ENCODE measurements at places on chromosomes 4 and X. TPM values are rescaled to one million over a fixed set of nuclear protein-coding genes. Genes with fewer than 3 reads are reported as not detected.

The CACNA1F gene
- 0.13 TPM for total RNA-seq

The HS3ST1 gene
- total RNA-seq: 0.03 TPM

The SERPINA7 gene
- total RNA-seq: not detected

The TMSB15A gene
- not detected for total RNA-seq

The SPARCL1 gene
- 0.30 TPM for total RNA-seq

The BTK gene
- 3.4 TPM for total RNA-seq

The ODAM gene
- not detected for total RNA-seq

Measured in activated T-cell treated with anti-CD3 and anti-CD28 coated beads, Interleukin-2, amount 50 U/mL, for 4 hours (primary cell).